ENCODE measurements at places on chromosomes 1 and 21.
A peak's percentile ranks its signal among the peaks of the same experiment; 100 is the strongest.

DNA sequence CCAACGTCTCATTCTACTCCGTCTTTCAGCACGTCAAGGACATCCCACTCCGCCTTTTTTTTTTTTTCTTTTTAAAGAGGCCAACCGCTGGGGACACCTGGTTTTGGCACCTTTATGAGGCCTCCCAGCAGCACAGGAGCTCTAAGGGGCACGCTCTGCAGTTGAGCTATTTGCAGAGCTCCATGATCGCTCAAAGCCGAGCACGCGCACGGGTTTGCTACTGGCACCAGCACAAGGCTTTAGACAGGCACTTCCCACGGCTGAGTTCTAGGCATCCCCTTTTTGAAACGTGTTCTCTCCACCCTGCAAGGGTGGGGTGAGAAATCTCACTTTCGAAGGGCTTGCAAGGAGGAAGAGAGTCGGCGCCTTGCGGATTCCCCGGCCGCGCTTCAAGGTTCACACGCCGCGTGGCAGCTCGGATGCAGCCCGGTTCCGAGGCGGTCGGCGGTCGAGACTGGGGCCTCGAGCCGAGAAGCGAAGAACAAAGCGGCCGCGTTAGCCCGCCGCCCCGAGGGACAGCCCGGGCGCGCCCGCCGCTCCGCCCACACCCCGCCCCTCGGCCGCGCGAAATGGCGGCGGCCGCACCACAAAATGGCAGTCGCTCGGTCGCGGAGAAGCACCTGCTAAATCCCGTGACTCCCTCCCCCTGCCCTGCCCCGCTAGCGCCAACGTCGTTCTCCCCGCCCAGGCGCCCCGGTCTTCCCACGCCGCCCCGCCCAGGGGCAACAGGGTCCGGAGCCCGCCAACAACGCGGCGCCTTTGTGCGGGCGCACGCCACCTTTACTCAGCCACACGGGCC, 12.9 kb upstream of the SPEN start:
- peak; percentile 72 for DNase-seq

GRCh38 chr21:44969931-44970755, 30.3 kb downstream of the SLX9 start:
- no peak for DNase-seq

DNA sequence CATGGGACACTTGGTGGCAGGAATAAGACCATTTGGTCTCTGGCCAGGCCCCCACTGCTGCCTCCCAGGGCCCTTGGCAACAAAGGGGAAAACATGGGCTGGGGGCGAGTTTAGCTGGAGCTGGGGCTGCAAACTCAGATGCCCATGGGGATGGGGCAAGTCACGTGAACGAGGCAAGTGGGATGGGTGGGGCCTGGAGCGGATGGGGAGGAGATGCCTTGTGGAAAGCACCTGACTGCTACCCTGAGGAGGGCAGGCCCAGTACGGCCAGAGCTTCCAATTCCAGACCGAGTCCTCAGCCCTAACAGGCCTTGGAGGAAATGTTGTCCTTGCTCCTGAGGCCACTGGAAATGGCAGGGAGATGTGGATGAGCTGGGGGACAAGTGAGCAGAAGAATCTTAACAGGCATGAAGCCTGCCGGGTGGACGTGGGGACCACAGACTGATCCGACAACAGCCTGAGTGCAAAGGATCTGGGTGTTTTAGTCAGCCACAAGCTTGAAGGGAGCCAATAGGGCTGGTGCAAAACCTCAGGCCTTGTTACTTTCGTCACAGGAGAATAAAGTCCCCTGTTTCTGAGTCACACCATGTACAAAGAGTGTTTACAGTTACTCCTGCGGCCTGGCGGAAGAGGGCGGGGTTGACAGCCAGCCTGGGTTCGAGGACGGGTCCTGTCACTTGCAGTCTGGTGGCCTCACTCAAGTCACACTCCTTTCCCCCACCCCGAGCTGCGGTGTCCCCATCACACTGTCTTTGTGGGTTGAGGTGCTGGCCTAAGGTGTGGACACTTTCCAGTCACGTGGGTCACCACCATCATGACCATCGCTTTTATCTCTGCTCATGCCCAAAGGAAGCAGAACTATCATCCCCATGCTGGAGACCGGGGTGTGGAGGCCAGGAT, 19.1 kb downstream of the RUNX3 start:
- peak; percentile 69 for DNase-seq

GRCh38 chr1:84108900-84109578, 35.0 kb upstream of the PRKACB start:
- DNase-seq = no peak

GRCh38 chr1:110475362-110476027, 24.5 kb downstream of the PROK1 start:
- DNase-seq = no peak

DNA sequence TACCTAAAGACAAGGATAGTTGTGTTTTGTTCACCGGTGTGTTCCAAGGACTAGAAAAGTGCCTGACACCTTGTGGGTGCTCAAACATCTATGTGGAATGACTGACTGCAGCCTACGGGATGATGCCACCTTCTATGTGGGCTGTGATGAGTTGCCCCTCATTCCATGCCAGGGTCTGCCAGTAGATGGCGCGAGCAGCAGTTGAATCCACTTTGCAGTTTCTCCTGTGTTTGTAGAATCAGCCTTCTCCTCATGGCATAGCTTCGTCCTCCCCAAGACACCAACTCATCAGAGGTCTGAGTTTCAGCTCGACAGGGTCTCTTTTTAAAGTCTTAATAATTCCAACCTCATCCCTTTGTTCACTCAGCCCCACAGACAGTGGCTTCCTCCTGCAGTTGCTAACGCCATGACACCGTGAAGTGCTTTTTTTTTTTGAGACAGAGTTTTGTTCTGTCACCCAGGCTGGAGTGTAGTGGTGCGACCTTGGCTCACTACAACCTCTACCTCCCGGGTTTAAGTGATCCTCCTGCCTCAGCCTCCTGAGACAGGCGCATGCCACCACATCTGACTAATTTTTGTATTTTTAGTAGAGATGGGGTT, 133.7 kb downstream of the CAPN8 start:
- DNase-seq = no peak

- DNase-seq = no peak
Measured at GRCh38 chr1:84282780-84283333, 18.7 kb upstream of the SAMD13 start.

- no peak for DNase-seq
Measured at GRCh38 chr1:99727575-99728185, 38.8 kb downstream of the FRRS1 start.

DNA sequence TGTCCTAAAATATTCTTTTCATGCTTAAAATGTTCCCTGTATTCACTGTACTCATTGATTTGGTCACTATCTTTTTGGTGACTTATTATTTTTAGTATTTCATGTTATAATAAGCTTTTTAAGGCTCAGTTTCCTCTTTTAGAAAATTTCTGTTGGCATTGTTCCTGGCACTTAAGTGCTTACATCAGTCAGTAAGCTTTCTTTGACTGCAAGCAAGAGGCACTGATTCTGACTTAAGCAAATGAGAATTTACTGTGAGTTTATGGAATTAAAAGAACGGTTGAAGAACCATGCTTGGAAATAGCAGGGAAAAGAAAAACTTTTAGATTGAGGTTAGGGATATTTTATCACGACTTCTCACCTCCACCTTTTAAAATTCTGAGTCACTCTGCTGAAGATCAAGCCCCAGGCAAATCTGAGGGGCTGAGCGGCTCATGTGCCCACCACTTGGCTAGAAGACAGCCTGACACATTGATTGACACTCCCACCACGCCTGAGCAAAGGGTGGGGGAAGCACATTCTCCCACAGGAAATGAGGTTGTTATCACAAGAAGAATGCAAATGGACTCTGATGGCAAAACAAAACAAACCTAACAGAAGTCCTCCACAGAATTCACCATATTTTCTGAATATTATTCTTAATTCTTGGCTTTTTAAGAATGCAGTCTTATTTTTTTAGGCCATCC, 102.8 kb downstream of the KCTD3 start:
- DNase-seq = no peak

- DNase-seq = no peak
Measured at GRCh38 chr1:229221106-229222019, 49.5 kb upstream of the RAB4A start.

GRCh38 chr1:66552829-66553228, 18.9 kb downstream of the SGIP1 start:
- DNase-seq = no peak

DNA sequence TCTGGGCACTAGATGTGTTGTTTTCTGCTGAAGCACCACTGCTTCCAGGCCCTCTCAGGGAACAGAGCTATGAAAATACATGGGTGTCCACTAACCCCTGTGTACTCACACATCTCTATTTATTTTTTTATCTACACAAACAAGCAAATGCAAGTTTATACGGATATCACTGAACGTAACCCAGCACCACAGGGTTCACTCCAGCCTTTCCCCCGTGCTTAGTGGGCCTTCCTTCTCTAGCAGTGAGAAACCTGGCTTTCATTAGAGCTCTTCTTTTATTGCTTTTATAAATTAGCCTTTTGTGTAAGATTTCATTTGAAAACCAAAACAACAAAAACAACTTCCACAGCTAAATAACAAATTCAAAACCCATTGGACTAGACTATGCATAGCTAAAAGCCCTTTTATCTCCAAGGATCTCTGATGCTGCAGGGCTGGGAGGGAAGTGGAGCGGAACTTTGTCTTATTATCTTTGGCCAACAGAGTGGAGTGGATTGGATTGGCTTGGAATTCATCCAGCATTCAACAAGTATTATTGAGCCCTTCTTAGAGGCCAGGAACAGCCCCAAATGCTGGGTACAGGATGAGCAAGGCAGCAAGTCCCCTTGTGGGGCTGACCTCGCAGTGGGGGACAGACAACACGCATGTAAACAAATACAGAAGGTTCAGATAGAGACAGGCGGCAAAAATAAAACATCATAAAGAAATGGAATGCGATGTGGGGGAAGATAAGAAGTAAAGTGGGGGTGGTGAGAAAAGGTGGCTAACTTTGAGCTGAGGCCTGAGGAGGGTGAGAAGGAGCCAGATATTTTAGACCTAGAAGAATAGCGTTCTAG, 371.8 kb upstream of the POU3F1 start:
- DNase-seq = no peak

DNA sequence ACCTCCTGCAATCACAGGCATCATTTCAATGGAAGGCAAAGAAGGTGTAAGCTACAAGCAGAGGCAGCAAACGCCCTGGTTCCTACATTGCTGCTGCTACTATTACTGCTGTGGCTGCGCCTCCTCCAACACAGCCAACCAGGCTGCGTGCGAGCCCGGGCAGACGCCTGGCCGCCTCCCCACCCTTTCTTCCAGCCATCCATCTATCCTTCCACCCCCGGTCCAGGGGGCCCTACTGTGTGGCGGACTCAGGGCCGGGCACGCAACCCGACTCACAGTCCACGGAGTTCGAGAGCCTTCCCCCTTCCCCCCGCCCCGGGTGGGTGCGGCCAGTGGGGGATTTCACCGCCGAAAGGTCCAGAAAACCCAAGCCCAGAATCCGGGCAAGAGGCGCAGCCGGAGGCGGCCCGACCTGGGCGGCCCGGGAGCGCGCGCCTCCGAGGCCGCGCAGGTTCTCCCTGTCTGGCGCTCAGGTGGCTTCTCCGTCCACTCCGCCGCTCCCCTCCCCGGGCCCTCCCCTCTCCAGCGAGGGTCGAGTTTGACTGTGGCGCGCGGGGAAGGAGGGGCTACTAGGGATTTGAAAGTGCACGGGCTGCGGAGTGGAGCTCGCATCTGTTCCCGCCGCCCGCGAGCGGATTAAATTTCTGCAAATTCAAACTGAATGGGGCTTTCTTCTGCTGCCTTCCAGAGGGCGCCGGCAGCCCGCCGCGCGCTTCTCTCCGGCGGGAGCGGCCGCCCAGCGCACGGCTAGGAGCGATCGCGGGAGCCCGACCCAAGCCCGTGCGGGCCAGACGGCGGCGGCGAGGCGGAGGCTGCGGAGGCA, at the start of gene HUNK:
HUNK (plus strand) TSS at position 569 of the 823 bp plus-strand sequence. CDS start 655 bp downstream, outside the sequence.
- DNase-seq = no peak

DNA sequence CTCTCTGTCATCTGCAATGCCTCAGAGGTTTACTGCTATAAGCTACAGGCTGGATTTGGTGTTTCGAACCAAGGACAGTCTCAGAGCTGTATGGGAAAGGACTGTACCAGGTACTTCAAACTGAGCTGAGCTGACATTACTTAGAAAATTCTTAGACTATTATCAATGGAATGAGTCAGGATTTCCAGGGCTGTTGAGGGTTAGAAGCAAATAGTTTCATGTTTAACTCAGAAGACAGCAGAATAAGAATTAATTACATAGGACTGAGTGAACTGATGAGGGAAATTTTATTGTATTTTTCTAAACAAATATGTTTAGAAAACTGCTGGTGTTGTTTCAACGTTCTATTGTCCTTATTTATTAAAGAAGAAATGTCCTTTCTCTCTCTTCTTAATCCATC, 74.3 kb upstream of the CAPZB start:
- no peak for DNase-seq

- no peak for DNase-seq
Measured at GRCh38 chr1:10475510-10475909, 760 bp downstream of the PEX14 start.

GRCh38 chr21:29064850-29065481, 8.5 kb downstream of the CCT8 start:
- DNase-seq = no peak

- no peak for DNase-seq
Measured at GRCh38 chr1:56511364-56511763, 68.0 kb downstream of the PLPP3 start.

DNA sequence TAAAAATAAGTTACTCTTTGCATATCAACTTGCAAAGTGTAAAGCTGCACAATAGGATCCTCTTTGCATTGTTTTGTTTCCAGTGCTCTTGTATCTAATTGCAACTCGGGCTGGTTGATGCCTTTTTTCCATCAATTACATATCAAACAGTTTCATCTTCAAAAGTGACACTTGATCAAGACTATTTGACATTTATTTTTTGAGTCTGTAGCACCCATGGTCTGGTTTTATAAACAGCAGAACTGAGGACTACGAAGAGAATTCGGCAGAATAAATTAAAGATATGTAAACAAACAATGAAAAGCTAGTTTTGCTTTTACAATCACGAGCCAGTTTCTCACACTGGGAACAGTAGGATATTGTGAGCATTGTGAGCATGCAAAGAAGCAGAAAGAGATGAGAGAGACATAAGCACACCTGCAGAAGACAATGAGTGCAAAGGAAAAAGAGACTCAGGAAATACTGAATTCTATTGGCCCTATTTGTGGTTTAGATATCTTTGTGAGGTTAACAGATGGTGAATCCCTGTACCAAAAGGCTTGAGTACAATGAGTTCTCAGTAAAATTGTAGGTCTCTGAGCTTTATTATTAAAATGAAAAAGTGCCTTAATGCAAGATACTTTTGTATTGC, 45.4 kb downstream of the RPL5 start:
- DNase-seq = no peak

DNA sequence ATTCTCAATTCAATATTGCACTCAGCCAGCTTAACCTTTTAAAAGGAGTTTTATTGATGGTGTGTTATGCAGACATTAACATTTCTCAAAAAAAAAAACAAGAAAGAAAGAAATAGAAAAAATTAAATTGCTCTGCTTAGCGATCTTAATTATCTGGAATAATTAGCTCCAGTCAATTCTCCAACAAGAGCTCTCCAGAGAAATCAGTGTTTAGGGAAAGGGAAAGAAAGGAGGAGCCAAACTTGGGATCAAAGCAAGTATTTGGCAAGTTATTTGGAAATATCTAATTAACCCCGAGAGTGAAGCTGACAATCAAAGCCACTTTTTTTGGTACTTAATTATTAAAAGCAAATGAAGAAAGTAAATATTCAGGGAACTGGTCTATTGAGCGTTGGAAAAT, 60.7 kb upstream of the CAMK1G start:
- no peak for DNase-seq

- no peak for DNase-seq
Measured at GRCh38 chr1:8879922-8880676, 1.6 kb upstream of the ENO1 start.

GRCh38 chr1:67100833-67101232, 33.9 kb downstream of the C1orf141 start:
- DNase-seq = no peak

All from stimulated activated CD8-positive, alpha-beta memory T cell treated with anti-CD3 and anti-CD28 coated beads, Interleukin-2, amount 100 ng/mL, for 1 hour (primary cell).